ENCODE measurements at places on chromosomes 2 and 18.

GRCh38 chr2:101698014-101698843 lies 722 bp downstream of the MAP4K4 start:
- no peak for DNase-seq

- DNase-seq: no peak
Measured at GRCh38 chr2:40032650-40033319, 253.7 kb upstream of the THUMPD2 start.

DNA sequence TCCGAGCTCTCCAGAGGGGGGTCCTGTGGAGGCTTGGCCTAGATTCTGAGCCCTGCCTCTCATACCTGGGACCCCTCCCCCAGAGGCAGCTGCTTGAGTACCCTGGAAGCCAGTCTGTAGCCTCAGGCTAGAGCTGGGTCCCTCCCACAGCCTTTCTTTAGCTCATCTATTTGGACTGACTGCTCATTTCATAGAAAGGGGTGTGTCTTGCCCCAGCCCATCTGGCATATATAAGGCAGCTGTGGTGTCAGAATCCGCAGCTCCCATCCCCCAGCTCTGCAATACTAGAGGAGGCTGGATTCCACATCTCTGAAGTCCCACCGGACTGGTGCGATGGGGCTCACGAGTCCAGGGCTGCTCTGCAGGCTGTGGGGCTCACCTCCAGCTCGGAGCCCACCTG lies 26.1 kb downstream of the MPHOSPH10 start:
- DNase-seq: no peak

DNA sequence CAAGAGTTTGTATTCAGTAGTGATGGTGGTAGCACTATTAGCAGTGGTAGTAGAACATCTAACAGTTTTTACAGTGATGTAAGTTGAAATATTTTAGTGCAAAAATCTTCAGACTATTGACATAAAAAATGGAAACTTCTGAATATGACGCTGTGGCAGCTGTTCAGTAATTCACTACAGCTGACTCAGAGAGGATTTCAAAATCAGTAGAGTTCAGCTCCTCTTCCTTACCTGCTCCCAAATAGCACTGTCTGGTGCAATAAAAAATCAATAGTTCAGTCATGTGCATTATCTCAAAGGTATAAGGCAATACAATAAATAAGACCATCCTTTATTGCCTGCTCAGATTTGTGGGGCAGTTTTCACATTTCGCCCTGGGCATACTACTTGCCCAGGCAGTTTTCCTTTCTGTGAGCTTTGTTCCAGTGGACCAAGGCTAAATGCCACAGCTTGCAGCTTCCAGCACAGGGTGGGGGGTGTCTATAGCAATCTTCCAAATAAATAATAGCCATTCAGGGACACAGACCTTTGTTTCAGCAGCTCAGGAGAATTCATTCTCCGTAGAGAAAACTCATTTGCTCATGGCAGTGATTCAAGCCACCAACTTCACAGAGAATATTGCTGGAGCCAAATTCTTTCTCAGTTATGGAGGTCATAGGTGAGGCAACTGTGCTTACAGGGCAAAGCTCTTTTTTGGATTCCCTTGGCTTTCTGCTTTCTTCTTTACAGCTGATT lies 33.9 kb upstream of the GORASP2 start:
- no peak for DNase-seq
